ENCODE measurements at places on chromosomes 7 and 10.

DNA sequence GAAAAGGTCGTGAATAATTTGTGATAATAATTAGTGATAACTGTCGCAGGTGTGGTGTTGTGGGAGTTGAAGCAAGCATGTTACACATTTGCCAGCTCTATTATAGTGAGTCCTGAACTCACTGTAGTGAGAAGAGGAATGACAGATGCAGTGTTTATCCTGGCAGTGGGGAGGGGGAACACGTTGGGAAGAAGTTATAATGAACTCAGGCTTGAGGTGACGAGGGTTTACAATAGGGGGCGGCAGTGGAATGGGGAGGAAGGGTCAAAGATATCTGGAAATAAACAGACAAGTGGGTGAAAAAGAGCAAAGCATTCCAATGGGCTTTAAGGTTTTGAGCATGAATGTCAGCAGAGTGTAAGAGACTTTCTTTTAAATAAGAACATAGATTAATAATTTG is 49.6 kb downstream of the ITPRID1 start:
- no peak for DNase-seq

DNA sequence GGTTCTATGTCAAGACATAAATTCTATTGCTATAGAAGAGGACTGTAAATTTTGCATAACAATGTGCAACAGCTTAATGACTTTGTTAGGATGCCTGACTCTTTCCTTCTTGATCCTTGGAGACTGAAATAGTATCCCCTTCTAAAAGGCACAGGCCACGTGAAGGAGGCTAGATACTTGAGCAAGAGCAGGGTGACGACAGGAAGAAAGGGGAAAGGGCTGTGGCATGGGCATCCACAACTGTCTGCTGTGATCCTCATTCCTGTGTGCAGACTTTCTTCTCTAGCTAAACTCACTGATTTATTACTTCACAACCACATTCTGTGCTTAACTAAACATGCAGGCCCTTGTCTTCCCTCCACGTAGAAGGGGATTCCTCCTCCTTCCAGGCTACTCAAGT is 1111.8 kb upstream of the C7orf33 start:
- DNase-seq = no peak

GRCh38 chr7:3710122-3710521 is 409.1 kb downstream of the SDK1 start:
- no peak for DNase-seq

DNA sequence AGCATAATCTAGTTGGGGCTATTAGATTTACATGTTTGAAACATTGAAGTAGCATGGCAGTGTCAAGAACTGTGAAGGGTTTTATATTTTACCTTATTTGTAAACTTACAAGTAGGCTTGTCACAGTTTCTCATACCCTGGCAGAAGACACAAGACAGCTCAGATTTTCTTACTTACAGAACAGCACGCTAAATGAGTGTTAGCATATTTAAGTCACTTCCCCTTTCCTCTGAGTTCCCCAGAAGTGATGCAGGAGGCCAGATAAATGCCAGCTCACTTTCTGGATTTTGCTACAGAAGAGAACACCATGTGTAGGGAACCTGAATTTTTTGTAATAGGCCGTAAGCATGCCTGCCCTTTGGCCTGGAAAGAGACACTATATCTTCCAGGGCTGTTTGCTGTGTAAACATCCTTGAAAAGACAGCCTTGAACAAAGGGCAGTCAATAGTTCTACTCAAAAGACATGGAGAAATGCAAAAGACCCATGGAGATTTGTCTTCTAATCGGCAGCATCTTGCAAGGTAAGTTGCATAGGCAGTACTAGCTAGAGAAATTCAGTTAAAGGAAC is 279.1 kb downstream of the PHF14 start:
- DNase-seq = no peak

- DNase-seq = no peak
These were observed 69.1 kb downstream of the SHH start for GRCh38 chr7:155743177-155743576.

DNA sequence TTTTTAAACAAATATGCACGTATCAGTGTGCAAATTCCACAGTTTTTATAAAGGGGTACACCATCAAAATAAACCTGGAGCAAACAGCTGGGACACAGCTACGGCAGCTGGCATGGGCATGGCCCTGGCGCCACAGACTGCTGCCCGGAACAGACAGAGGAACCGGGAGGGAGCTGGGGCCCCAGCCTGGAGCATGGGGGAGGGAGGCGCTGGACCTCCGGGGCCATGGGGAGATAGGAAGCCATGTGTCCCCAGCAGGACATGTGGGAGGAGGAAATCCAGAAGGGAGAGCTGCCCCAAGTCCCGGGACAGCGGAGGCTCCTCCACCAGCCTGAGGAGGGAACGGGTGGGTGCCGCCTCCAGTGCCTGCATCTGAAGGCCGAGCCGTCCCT is 180.1 kb downstream of the MAD1L1 start:
- no peak for DNase-seq

DNA sequence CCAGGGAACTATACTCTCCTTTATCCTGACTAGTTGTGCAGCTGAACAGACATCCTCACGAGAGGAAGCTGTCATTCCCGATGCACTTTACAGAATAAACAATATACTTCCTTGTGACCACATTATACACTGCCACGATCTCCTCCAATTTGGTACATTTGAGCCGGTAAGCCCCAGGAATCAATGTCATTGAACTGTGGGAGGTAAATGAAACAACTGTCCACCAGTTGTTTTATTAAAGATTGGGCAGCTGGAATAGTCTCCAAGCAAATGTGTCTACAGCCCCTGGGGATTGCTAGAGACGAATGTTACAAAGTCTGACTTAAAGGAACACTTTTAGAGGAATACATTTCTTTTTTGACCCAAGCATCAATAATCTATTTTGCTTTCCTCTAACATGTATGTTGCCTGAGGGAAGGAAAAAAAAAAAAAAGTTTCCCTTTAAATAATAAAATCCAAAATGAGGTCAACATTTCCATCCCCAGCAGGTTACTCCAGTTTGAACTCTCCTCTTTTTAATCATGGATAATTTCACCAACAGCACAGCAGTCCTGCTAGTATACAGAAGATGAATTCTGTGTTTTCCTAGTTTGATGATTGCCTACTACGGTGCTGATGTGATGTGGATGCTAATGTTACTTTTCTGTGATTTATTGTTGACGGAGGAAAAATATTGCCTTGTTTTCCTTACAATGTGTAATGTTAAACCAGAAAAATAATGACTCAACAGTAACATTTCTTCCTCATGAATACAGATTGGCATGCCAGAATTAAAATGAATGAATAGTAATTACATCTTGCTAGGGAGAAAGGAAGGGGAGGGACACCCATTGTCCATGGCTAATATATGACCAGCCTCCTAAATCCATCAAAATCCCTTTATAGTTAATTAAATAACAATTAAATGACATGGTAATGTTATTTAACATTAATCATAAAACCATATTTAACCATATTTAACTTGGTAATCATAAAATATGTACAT is 360.9 kb downstream of the NEBL start:
- no peak for DNase-seq

- DNase-seq = no peak
These were observed 737.1 kb upstream of the ZWINT start for GRCh38 chr10:57098146-57098545.

DNA sequence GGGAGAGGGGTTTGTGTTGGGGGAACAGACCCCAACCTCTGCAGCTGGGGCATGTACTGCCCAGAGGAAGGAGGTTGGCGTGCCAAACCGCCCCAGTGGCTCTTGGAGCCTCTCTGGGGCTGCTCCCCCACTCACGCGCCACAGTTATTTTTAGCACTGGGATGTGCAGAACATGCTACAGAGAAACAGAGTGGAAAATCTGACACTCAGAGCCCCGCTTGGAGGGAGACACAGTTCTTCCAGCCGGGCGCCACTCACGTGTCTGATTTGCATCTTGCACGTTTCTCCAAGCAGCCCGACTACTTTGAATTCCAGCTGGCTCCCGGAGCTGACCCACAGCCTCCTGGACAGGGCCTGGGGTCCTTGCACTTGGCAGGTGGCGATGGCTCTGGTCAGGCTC is 182.0 kb downstream of the RPS24 start:
- DNase-seq = no peak

DNA sequence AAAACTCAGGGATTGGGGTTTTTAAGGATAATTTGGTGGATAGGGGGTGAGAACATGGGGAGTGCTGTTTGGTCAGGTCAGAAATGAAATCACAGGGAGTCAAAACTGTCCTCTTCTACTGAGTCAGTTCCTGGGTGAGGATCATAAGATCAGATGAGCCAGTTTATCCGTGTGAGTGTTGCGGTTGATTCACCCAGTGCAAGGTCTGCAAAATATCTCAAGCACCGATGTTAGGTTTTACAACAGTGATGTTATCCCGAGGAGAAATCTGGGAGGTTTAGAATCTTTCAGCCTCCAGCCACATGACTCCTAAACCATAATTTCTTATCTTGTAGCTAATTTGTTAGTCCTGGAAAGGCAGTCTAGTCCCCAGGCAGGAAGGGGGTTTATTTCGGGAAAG is 31.7 kb upstream of the AGR2 start:
- DNase-seq = no peak

DNA sequence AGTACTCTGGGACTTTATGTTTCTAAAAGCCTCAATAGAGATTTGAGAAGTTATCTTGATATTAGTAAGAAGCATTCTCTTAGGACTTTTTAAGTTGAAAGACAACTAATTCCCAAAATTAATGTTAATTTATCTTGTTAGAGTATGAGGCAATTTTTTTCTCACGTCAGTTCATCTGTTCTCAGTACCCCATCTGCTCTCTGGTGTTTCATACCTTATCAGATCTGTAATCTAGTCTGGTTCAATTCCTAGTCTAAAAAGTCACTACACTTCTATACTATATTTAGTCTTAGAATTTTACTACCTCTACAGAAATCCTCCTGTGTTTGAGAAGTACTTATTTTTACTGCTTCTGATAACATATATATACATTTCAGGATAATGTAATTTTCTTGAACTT is 66.1 kb downstream of the LRGUK start:
- no peak for DNase-seq

DNA sequence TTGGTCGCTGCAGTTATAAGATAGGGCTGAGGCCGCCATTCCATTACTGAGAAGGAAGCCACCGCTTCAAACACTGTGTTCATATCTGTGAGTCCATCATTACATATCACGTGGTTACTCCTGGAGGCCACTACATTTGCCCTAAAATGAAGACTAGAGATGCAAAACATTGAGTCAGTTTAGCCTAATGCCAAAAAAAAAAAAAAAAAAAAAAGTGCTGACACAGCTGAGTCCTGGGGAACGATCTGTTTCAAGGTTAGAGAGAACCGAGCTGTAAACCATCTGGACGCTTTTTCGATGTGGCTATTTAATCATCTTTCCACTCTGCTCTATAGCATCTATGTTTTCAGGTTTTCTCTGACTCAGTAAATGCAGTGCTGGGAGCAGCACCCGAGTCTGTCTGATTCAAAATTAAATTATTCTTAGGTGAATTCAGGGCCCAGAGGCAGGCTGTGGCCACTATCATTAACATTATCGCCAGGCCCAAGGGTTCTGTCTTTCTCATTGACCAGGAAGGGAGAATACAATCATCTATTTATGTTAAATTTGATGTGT is 449.1 kb downstream of the PAXIP1 start:
- no peak for DNase-seq

- DNase-seq = no peak
These were observed 222.2 kb upstream of the SH2B2 start for GRCh38 chr7:102064361-102065025.

DNA sequence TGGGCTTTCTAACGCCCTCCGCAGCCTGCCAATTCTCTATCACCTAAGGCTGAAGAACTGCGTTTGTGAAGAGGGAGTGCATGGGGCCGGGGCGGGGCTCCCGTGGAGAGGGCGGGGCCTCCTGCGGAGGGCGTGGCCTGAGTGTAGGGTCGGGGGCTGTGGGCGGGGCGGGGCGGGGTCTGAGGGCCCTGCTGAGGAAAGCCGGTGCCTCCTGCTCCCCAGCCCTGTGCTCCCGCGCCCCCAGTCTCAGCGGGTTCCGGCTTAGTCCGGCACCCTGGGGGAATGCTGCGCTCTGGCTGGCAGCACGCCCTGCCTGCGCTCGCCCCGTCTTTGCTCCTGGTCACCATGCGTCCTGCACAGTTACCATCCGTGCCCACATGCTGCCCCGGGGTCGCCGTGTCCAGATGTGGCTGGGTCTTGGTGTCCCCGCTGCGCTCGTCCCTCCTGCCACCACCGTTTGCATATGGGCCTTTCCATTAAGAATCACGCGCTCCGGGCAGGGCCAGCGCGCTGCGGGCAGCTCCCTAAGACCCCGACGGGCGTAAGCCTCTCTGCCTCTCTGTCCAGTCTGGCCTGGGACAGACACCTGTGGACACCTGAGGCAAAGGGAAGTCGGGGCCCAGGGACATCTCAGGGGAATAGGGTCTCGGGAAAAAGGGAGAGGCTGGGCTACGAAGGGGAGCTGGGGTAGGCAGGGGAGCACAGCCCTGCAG is 144.0 kb upstream of the RET start:
- DNase-seq = no peak

DNA sequence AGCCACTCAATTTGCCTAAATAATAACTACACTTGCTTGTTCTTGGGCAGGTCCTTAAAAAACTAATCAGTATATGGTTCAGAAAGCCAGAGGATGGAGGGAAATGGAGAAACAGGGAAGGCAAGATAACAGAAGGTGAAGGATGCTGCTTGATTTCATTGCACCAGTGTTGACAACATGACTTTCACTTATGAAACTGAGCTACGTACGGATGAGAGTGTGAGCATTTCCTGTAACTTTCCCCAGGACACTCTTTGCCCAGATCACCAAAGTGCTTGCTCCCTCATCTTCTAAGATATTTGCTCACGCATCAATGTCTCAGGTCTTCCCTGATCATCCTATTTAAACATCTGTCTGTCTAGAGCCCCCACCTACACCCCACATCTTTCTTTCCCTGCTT is 37.4 kb downstream of the SLC35B4 start:
- no peak for DNase-seq

DNA sequence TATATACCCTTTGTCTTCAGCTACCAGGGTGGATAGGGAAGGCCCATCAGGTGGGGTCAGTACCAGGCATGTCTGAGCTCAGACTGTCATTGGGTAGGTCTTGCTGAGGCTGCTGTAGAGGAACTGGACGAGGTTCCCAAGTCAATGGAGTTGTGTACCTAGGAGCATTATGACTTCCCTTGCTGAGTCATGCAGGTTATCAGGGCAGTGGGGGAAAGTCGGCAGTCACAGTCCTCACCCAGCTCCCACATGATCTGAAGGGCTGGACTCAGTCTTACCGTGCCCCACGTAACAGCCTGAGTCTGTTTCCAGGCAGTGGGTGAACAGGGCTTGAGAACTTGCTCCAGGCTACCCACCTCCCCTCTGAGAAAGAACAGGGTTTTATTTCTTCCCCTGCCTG is 260.8 kb upstream of the COBL start:
- no peak for DNase-seq
